ENCODE measurements at places on chromosomes 13 and 19. TPM values are rescaled to one million over a fixed set of nuclear protein-coding genes. Genes with fewer than 3 reads are reported as not detected.

DNA sequence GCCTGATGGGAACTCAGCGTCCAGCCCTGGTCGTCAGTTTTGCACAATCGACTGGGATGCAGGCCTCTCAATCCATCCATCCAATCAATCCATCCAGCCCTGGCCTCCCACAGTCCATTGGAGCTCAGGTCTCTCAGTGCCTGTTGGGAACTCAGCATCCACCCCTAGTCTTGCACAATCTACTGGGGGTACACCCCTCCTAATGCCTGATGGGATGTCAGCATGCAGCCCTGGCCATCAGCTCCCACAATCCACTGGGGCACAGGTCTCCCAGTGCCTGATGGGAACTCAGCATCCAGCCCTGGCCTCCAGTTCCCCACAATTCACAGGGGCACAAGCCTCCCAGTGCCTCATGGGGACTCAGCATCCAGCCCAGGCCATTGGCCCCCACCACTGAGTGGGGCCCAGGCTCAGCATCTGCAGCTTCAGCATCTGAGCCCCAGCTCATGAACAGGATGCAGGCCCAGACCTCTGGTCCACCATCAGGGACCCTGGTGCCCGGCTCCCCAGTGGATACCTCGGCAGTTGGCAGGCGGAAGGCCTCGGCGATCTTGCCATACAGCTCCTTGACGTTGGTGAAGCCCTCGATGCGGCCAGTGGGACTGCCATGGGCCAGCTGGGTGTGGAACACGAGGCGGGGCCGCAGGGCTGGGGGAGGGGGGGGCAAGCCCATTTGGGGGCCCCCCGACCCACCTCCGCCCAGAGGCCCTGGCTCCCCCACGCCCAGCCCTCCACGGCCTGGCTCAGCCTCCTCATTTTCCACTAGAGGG lies 7.2 kb upstream of the PTGER1 start:
- no peaks in the 10 kb centered on the region for H3K4me1 ChIP-seq
- H3K27ac ChIP-seq = no peak overlapping the region
- no peaks in the 10 kb centered on the region for H3K36me3 ChIP-seq
- H3K27me3 ChIP-seq = peaks cover 5% of the 10 kb centered on the region
- DNase-seq = no peak
- H3K4me3 ChIP-seq = no peak overlapping the region

Gene PINLYP
- not detected for total RNA-seq

Gene RASAL3
- total RNA-seq = not detected

- H3K27me3 ChIP-seq = no peaks in the 10 kb centered on the region
- H3K36me3 ChIP-seq = no peaks in the 10 kb centered on the region
- DNase-seq = no peak
- H3K27ac ChIP-seq = no peak overlapping the region
- H3K4me1 ChIP-seq = no peaks in the 10 kb centered on the region
These were observed 18.4 kb downstream of the BSPH1 start for GRCh38 chr19:47973529-47973928.

Gene LIM2
- not detected for total RNA-seq

- H3K27ac ChIP-seq = no peak overlapping the region
- H3K4me3 ChIP-seq = no peak overlapping the region
- DNase-seq = no peak
- no peaks in the 10 kb centered on the region for H3K27me3 ChIP-seq
- H3K36me3 ChIP-seq = no peaks in the 10 kb centered on the region
These were observed 24.3 kb downstream of the ANKRD10 start for GRCh38 chr13:110890279-110891165.

DNA sequence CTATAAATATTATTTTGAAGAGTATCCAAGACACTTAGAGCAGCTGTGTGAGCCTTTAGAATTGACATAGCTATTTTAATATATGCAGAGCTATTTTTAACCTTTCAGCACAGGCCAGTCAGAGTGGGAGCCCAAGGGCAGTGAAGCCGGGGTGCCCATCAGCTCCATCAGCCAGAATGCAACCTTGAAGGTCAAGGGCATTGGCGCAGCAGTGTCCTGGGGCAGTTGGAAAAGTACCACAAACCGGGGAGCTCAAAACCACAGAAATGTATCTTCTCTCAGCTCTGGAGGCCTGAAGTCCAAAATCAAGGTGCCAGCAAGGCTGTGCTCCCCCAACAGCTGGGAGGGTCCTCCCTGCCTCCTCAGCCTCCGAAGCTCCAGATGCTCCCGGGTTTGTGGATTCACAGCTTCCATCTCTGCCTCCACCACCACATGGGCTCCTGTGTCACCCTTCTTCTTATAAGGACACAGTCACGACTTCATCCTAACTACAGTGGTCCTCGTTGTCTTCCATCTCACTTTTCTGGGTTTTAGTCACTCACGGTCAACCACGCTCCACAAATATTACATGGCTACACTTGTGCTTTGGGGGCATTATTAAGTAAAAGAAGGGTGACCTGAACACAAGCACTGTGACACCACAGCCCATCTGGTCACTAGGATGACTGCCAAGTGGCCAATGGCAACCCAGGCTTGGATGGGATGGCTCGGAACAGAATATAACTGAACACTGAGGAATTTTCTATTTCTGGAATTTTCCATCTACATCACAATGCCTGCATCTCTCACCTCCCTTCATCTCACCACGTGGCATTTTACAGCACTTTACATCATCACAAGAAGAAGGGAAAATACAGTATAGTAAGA lies 15.9 kb upstream of the GAS6 start:
- DNase-seq = no peak
- no peak overlapping the region for H3K4me3 ChIP-seq
- no peaks in the 10 kb centered on the region for H3K36me3 ChIP-seq
- H3K4me1 ChIP-seq = peaks cover 37% of the 10 kb centered on the region

DNA sequence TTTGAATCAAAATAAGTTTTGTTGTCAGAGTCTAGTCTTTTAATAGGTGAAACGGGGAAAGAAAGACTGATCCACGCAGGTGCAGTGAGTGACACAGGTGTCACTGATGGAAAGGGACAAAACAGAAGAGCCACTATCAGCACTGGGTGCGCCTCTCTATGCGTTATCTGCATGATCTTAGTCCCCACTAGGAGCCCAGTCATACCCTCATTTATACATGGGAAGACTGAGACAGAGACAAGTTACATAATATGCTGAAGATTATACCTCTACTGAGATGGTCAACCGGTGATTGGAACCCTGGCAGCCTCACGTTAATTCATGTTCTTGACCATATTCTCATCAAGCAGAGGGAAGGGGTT lies 3.4 kb downstream of the LRCH1 start:
- H3K4me3 ChIP-seq = no peak overlapping the region
- no peak overlapping the region for H3K27ac ChIP-seq
- no peaks in the 10 kb centered on the region for H3K36me3 ChIP-seq
- peaks cover 21% of the 10 kb centered on the region for H3K4me1 ChIP-seq
- no peak for DNase-seq

Gene YJEFN3
- 0.18 TPM for total RNA-seq

DNA sequence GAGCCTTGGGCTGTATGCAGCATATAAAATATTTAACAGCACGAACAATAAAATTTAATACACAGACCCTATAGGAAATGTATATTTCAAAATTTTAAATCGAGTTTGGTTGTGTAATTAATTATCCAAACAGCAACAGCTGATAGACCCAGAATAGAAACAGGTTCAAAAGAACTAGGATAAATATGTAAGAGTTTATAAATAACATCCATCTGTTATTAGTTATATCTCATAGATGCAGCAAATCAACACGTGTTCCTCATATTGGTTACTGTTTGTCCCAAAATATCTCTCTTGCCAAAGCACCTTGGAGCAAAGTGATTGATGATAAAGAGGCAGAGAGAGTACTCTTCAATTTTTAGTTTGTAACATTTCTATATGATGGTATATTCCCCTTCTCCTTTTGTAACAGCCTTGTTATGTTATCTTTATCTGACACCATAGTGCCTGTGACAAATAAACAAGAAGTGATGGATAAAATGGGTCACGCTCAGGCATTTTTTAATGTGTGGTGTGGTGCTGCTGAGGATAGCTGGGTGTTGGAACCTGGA lies 260.6 kb upstream of the NBEA start:
- DNase-seq = no peak
- no peaks in the 10 kb centered on the region for H3K36me3 ChIP-seq
- H3K27ac ChIP-seq = no peak overlapping the region
- H3K4me1 ChIP-seq = peaks cover 4% of the 10 kb centered on the region

DNA sequence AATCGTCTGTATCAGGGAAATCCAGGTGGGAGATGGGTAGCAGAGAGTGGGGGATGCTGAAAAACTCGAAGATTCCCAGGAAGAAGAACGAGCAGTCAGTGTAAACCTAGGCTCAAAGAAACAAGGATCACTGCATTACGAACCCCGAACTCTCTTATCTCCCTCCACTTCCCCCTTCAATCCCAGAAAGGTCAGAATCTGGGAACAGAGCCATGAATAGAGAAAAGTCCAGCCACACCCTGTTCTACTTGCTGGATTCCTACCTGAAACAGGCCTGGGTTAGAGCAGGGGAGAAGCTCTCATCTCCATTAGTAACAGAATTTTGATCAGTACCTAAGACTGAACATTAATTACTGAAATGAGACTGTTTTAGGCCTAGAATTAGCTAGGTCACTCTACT lies 24.4 kb downstream of the EPSTI1 start:
- H3K4me3 ChIP-seq = no peak overlapping the region
- no peaks in the 10 kb centered on the region for H3K36me3 ChIP-seq
- H3K27me3 ChIP-seq = no peaks in the 10 kb centered on the region
- H3K27ac ChIP-seq = no peak overlapping the region

Gene BEST2
- total RNA-seq = 0.63 TPM

DNA sequence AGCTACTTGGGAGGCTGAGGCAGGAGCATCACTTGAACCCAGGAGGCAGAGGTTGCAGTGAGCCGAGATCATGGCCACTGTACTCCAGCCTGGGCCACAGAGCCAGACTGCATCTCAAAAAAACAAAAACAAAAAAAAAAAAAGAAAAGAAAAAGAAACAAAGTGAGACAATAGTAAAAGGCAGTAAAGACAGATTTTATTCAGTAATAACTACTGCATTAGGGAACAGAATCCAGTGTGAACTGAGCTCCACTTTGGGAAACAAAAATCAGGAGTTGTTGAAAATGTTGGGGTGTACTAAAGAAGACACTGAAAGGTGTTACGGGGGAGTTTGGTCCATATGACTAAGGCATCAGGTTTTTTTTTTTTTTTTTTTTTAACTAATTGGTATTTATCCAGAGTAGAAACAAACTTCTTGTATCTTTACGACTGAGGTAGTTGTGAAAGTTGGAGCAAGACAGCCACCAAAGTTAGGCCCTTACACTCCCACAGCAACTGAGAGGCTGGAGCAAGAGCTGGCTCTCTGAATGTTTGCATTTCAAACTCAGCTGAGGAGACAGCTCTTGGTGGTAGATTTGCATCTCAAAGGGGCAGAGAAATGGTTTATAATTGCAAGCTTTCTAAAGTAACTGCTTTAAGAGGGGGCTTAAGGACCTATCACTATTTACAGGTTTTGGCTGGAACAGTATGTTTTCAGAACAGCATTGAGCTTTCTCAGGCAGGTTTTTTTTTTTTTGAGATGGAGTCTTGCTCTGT lies 24.2 kb downstream of the ZNF607 start:
- DNase-seq = no peak
- no peaks in the 10 kb centered on the region for H3K36me3 ChIP-seq
- no peaks in the 10 kb centered on the region for H3K4me1 ChIP-seq
- no peaks in the 10 kb centered on the region for H3K27me3 ChIP-seq

- no peaks in the 10 kb centered on the region for H3K27me3 ChIP-seq
- H3K27ac ChIP-seq = no peak overlapping the region
- no peak overlapping the region for H3K4me3 ChIP-seq
- no peak for DNase-seq
- no peaks in the 10 kb centered on the region for H3K36me3 ChIP-seq
These were observed 362.4 kb downstream of the KCTD12 start for GRCh38 chr13:76523740-76524340.

DNA sequence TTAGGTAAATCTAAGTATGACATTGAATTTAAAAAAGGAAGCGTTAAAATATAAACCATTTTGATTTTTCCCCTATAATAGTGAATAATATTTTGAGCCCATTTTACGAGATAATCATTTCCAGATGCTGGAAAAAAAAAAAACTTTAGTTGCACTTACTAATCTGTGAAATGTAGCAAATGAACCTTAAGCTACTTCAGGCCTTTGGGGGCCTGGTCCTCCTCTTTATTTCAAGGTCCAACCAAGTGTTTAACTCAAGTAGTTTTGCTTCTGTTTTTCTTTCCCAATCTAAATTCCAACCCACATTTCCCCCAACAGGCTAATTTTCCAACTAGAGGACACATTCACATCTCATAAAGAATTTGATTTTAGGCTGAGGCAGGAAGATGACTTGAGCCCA lies 101.2 kb downstream of the TNFRSF19 start:
- H3K4me3 ChIP-seq = no peak overlapping the region
- no peaks in the 10 kb centered on the region for H3K27me3 ChIP-seq
- peaks cover 19% of the 10 kb centered on the region for H3K4me1 ChIP-seq
- DNase-seq = no peak
- no peak overlapping the region for H3K27ac ChIP-seq

DNA sequence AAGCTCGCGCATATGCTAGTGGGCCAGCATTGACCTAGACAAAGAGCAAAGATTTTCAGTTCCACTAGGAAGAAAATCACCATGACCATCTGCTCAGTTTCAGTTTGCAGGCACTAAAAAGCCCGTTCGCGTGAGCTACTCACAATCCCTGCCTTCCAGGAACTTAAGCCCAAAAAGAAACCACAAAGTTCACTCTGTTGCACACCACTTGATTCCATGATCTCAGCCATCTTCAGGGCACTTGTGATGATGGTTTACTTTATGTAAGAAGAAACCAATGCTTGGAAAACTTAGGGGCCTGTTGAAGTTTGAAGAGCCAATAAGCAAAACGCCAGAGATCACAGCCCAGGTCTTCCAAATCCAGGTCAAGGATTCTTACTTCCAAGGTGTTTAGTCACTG lies 45.0 kb upstream of the SLC15A1 start:
- H3K36me3 ChIP-seq = no peaks in the 10 kb centered on the region
- no peak overlapping the region for H3K27ac ChIP-seq
- no peak for DNase-seq
- no peak overlapping the region for H3K4me3 ChIP-seq
- no peaks in the 10 kb centered on the region for H3K4me1 ChIP-seq
- H3K27me3 ChIP-seq = no peaks in the 10 kb centered on the region

DNA sequence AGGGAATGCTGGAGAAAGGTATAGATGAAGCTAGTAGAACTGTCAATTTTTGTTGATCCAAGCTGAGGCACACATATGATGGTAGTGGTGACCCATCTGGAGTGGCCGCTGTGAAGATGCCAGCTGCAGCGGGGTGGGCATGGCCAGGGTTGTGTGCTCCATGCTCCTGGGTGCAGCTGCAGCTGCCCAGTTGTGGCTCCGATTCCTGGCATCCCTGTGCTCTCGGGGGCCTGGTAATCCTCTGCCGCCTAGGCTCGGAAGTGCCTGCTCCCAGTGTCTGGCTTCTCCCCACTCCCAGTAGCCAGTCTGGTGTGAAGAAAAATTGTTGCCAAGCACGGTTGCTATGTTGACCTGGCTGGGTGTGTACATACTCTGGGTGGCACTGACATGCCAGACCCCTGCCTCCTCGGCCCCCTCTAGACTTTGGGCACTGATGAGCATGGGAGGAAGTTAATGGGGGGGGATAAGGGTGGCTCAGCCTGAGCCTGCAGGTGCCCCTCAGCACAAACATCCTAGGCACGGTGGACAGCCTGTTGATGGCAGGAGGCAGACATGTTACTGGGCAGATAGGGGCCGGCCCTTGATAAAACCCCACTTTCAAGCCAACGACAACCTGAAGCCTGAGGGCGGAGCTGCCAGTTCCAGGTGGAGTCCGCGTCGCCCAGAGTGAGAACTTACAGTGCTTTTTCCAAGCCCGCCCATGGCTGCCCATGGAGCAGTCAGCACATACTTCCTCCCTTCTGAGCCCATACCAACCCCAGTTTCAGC lies 1400.7 kb downstream of the PCDH9 start:
- no peaks in the 10 kb centered on the region for H3K27me3 ChIP-seq
- H3K4me3 ChIP-seq = no peak overlapping the region
- H3K27ac ChIP-seq = no peak overlapping the region
- no peaks in the 10 kb centered on the region for H3K4me1 ChIP-seq
- DNase-seq = no peak
- no peaks in the 10 kb centered on the region for H3K36me3 ChIP-seq

Gene CPB2
- 1.4 TPM for total RNA-seq

Gene KLK2
- not detected for total RNA-seq

Gene USHBP1
- total RNA-seq = 7.1 TPM
